ENCODE measurements at places on chromosomes 1 and 21.

- DNase-seq: peak; percentile 78
Measured at GRCh38 chr1:215082532-215083382, at the start of gene KCNK2. TSS of gene KCNK2 (plus strand) at chr1:215082737. CDS start at chr1:215083386, 649 bp downstream.

DNA sequence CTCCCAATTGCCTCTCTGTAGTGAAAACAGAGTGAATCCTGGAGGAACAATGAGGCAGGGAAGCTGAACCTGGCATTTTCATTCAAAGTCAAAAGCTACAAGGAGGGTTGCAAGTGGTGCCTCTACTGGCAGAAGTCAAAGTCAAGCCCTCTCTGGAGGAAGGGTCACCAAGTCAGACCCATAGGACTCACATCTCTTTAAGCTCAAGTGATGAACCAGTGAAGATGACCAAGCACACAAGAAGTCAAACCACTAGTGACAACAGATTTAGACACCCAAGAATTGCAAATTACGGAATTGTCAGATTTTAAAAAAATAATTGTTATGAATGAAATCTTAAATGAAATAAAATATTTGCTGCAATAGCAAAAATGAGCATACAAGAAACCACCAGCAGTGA lies 81.1 kb upstream of the ATP1B1 start:
- no peak for DNase-seq

DNA sequence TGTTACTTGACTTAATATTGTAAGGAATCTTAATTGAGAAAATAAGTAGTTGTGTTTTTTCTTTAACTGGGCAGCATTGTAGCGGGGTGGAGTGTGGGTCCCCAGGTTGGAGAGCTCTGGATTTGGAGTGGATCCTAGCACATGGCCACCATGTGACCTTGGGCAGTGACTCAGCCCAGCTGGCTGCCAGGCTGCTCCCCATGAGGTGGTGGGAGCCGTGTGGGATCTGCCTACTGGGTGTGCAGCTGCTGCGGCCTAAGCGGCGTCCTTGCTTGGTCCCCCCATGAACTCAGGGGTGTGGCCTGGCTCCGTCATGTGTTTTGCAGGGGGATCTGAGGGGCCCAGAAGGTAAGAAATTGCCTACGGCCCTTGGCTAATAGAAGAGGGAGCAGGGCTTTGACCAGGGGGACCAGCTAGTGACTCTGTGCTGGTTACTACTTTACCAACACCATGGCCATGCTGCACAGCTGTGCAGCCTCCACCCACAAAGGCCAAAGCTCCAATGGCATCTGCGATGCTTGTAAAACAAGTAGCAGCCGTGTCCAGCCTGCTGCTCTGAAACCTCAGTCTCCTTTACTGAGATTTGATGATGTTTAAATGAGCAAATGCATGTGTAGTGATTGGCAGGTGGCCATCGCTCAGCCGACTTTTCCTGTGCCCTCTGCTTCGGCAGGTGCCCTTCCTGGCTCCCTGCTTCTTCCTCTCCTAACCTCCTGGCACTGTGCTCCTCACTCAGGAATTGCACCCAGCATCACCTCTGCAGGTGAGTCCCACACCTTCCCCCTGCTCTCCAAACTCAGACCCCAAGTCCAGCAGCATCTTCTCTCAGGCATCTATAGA lies 68.3 kb downstream of the ADARB1 start:
- DNase-seq: peak; percentile 88

DNA sequence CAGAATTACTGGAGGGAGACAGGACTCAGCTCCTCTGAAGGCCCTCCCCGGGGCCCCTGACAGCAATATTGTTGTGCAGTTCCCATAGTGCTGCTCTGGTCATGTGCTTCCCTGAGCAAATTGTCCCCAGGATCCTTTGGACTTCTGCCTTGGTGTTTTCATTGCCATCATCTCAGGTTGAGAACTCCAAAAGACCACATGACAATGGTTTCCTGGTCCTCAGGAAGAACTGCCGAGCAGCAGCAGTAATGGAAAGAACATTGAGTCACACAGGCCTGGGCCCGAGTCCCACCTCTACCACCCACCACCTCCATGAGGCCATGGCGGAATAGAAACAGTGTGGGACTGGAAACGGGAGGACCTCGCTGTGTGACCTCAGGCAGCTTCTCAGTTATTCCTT lies 6.3 kb upstream of the CTTNBP2NL start:
- DNase-seq: no peak

GRCh38 chr1:38125837-38126520 lies 79.4 kb upstream of the POU3F1 start:
- DNase-seq: no peak

- no peak for DNase-seq
Measured at GRCh38 chr1:156936721-156937220, 16.3 kb downstream of the LRRC71 start.

DNA sequence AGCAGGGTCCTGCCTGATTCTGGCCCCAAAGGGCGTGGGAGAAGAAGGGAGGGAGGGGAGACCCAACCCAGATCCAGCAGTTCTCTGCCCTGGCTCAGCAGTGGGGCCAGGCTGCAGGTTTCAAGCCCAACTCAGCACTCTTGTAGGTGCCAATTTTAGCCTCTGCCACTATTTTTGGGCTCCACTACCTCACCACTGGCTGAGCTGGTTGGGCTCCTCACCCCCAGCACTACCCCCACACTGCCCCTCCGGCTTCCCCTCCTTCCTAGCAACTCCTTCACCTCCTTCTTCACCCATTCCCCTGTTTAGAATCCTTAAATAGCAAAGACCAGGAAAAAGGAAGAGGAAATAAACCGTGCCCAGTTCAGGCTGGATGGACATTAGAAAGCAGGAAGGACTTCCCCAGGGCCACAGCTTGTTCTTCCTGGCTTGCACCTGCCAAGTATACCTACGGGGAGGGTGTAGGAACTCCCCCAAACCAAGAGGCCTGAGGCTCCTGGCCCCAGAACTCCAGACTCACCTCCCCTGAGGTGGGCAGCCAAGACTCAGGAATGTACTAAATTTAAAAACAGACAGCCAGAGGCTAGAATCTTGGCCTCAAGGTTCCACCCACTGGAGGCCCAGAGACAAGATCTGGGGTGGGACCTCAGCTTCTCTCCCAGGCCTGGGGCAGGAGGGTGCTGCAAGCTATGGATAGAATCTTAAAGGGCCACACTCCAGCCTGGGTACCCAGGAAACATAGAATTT lies 1.4 kb upstream of the ARHGEF2 start:
- DNase-seq: no peak

DNA sequence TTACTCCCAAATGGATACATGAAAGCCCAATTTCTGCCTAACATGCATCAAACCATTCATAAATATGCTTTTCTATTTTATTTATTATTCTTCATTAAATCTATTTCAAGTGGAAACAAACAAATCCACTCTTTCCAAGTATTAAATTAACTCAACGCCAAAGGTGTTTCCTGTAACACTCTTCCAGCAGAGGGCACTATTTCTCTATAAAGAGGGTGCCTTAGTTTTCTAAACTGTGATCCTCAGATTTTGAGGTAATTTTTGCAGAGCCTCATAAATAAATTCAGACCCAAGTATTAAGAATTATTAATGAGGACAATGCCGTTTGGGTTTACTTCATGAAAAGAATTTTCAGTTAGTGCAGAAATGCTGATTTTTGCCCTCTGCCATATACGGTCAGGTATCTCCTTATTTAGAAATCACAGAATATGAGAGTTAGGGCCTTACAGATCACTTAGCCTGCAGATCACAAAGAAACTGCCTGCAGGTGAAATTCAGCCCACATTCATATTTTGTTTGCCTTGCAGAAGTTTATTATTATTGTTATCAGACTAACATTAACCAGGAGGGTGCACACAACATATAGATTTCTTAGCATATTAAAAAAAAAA lies 40.1 kb upstream of the MYSM1 start:
- DNase-seq: peak; percentile 77

GRCh38 chr21:14265023-14265422 lies 49.1 kb downstream of the RBM11 start:
- DNase-seq: no peak

- no peak for DNase-seq
Measured at GRCh38 chr1:85452948-85453347, 12.0 kb downstream of the DDAH1 start.

- peak; percentile 76 for DNase-seq
Measured at GRCh38 chr1:234214129-234214910, 158.9 kb upstream of the COA6 start.

DNA sequence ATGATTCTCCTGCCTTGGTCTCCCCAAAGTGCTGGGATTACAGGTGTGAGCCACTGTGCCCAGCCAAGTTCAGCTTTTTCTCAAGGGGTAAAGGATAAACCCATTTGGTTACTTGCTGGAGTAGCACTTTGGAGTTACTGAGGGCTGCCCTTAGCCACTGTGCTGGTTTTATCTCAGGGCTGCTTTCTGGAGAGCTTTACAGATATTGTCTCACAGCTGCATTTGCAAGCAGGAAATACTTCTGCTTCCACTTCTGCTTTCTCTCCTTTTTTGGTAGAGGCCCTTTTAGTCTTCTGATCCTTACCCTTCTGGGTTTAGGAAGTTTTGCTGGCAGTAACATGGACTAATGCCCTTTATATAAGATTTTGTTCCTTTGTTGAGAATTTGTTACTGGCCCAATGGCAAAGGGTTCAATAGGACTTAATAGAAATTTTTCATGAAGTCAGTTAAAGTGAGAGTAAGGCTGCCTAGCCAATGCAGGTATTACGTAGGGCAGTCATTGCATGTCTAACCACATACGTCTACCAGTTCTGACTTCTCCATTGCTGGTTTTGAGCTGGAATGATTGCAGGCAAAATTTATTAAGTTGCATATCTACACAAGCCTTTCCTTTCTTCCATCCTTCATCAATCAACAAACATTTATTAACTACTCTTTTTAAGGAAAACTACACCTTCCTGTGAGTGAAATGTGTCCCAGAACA lies 24.4 kb downstream of the CAP1 start:
- no peak for DNase-seq

DNA sequence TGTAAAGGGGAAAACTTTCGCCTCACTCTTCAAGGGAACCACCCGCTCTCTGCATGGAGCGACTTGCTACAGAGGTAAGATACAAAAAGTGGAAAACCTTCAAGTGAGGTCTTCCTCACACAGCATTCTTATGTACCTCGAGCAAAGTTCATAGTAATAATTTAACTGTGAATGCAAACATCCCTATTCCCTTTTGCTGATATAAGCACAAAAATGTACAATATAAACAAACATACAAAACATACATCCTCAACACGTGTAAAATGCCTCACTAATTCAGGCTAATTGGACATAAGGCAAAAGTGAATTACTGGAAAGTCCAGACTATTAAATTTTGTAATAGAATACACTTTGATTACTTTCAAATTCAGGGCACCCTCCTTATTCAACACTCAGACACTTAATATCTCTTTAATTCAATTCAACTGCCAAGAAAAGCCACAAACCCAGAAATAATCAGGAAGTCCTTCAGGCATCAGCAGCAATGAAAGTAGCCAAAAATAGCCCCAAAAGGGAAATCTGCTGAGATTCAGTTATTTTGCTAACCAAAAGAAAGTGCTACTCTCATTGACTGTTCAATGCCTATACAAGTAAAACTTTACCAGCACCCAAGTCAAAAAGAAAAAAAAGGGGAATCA lies 15.2 kb upstream of the LMX1A start:
- no peak for DNase-seq

GRCh38 chr1:62436039-62436465 lies 797 bp upstream of the USP1 start:
- DNase-seq: peak; percentile 100

GRCh38 chr1:117633936-117634335 lies 28.1 kb downstream of the TENT5C start:
- no peak for DNase-seq

DNA sequence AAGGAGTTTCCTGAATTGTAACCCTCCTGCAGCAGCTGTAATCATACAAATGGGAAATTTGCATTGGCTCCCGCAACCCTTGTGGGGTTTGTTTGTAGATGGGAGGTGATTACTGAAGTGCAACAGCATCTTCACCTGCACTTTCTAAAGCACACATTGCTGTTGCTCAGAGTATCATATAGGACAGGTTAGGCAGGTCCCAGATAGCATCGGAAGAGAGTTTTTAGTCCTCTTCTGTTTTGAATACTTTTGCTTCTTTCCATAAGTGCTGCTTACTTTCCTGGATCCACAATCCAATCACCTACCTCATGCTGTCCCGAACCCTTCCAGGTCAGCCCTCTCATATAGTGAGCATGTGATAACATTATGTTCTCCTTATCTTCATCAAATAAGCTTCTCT lies 300.4 kb downstream of the PTPRC start:
- DNase-seq: no peak

GRCh38 chr1:184590163-184590750 lies 164.4 kb downstream of the EDEM3 start:
- no peak for DNase-seq

DNA sequence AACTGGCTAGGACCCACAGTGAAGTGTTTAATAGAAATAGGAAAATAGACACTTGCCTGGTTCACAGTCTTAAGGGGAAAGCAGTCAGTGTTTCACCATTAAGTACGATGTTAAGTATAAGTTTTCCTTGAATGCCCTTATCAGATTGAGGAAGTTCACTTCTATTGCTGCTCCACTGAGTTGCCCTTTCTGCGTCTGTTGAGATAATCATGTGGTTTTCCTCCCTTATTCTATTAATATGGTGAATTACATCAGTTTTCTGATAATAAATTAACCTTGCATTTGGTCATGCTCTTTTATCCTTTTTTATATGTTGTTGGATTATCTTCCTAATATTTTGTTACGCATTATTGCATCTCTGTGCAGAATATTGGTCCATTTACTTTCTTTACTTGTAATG lies 21.4 kb downstream of the UTS2 start:
- no peak for DNase-seq

GRCh38 chr1:158716335-158716734 lies 4.2 kb downstream of the OR6K3 start:
- no peak for DNase-seq

Data from astrocyte of the hippocampus (primary cell).